ENCODE measurements at places on chromosomes 6 and 20.

GRCh38 chr20:32628960-32629530 is 43.9 kb upstream of the NOL4L start:
- no peak for DNase-seq

GRCh38 chr6:43986177-43986825 is 141.0 kb downstream of the MRPL14 start:
- no peak for DNase-seq

- no peak for DNase-seq
Observed at GRCh38 chr6:3190056-3190455, 32.7 kb upstream of the TUBB2A start.

DNA sequence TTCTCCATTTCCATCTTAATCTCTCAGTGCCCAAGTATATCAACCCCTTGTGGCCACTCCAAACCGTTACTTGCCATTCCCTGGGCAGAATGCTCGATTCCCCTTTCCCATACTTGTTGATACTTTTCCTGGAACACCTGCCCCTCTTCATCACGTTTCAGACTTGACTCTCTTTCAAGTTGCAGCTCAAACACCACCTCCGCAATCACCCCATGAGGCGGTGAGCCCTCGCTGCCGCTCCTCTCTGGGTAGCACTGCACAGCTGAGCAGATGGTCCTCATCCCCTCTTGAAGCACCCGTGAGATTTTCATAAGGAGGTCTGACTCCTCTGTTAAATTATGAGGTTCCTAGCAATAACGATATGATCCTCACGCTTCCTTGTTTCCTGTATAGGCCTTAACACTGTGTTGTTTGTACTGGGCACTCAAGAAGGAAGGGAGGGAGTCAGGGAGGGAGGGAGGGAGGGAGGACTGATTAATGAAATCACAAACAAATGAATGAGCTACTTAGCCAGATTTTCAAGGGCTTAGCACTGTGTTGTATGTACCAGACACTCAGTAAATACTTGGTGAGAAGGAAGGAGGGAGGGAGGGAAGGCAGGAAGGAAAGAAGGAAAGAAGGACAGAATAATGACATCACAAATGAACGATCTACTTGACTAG is 8.0 kb upstream of the UQCC2 start:
- no peak for DNase-seq

DNA sequence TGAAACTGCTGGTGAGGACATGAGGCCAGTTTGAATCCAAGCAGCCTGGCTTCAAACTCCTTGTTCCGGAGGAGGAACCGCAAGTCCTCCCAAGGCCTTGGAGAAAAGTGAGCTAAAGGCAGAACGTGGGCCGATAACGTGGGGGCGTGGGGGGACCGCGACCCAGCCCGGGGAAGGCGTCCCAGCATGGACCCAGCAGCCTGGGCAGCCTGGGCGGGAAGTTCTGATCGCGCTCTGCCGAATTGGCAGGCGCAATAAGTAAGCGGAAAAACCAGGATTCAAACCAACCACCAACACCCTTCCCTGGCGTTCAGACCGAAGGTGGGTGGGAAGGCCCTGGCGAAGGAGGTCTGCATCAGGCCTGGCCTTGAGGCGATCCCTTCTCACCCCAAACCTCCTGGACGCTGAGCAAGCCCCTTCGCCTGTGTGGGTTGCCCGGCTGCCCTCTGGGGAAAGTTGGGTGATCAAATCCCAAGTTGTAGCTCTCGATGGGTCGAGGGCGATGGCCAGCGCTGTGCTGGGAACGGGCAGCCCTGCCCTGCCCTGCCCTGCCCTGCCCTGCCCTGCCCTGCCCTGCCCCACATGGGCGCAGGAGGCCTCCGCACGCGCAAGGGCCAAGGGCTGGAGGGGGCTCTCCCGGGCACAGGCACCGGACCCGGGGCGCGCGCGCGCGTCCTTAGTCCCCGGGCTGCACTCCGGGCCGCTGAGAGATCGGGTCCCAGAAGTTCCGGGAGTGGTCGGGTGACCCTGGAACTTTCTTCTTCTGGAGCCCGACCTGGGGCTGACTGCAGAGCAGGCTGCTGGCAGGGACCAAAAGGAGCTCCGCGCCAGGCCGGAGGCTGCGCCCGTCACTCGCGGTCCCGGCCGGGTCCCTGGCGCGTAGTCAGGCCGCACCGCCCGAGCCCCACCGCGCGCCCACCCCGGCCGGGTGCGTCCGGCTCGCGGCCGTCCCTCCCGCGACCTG is 637 bp upstream of the SLC22A3 start:
- no peak for DNase-seq

DNA sequence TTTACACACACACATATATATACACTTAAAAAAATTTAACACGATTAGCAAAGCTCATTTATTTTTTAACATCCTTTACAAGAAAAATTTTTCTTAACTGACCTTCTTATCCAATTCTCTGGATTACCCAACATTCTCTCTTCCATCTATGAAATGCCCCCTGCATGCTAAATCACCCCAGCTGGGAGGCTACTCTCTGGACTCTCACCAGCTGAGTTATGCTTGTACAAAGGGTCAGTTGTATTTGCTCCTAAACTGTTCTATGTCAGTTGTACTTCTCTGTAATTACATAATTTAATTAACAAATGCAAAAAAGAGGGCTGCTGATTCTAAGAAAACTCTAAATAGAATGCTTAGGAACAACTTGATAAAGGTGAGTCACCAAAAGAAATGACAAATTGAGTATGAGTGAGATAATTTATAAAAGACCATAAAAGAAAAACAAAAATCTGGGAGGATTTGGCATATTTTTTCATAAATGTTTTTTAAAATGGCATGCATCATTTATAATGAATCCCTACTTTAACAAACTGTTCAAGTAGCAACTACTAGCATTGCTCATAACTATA is 120.5 kb downstream of the KIF13A start:
- DNase-seq, result no peak

DNA sequence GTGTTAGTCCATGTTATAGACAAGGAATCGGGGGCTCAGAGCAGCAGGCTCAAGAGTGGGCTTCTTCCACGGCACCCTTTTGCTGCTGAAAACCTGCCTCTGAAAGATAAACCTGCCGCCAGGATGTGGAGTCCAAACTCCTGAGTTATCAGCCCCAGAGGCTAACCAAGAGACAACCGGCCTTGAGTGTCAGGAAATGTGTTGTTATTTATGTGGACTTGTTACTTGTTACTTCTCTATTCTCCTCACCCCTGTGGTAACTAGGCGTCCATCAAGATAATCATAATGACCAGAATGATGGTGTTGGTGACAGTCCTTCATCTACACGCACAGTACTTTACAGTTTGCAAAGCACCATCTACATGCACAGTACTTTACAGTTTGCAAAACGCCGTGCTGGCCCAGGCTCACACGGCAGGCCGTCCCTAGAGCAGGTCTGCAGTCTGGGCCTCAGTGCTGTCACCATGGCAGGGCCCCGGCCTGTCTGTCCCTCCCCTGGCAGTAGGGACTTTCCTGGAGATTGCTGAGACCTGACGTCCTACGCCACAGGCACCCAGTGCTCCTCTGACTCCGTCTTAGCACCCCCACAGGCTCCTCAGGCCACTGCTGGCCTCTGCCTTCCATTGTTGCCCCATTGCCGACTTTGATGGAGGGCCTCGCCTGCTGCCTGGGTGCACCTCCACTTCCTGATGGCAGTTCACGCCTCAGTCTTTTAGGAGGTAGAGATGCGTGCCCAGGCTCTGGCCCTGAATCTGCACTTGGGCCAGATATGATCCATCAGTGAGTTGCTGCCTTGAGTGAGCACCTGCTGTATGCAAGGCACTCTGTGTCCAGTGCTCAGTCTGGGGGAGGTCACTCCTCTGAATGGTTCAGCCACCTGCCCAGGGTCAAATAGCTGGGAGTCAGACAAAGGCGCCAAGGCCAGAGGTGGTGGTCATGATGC is 9.1 kb upstream of the BPIFB4 start:
- DNase-seq, result no peak

- DNase-seq, result no peak
Observed at GRCh38 chr20:23132930-23133559, 46.9 kb upstream of the CD93 start.

- DNase-seq, result peak; percentile 30
Observed at GRCh38 chr6:9503111-9503761, 911.6 kb downstream of the TFAP2A start.

GRCh38 chr20:1894471-1894950 is 696 bp upstream of the SIRPA start:
- DNase-seq, result peak; percentile 77

GRCh38 chr6:104183816-104184435 is 675.8 kb downstream of the HACE1 start:
- DNase-seq, result no peak

DNA sequence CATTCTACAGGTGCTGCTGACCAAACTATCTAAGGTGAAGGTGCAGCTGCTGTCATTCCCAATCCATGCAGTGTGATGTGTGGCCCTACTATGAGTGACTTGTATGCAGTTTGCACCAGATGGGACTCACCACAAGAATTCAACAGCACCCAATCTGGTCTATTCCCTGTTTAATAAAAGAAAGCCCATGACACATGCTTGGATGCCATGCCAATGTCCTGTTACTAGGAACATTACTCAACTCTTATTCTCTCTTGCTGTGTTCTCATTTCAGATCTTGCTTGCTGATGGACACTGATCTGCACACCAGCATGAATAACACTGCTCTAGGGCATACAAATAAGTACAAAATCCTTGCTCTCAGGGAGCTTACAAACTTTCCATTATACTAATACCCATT is 221.6 kb upstream of the CDYL start:
- no peak for DNase-seq

DNA sequence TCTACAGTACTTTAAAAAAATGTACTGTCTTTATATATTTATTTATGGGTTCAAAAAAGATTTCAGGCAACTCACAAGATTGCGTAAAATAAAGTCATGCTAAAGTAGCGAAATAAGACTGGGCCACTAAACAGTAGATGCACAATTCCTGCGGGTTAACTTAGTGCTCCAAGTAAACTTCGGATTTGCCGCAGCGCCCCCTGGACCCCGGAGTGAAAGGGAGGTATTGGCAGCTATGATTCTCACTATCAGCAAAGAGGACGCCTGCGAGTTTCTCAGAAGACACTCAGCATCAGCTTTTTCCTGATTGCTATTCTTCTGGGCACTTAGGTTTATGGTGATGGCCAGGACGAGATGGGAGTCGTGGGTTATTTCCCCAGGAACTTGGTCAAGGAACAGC is 1.4 kb downstream of the OTOR start:
- no peak for DNase-seq

GRCh38 chr20:50447102-50447804 is 62.9 kb upstream of the PTPN1 start:
- no peak for DNase-seq

DNA sequence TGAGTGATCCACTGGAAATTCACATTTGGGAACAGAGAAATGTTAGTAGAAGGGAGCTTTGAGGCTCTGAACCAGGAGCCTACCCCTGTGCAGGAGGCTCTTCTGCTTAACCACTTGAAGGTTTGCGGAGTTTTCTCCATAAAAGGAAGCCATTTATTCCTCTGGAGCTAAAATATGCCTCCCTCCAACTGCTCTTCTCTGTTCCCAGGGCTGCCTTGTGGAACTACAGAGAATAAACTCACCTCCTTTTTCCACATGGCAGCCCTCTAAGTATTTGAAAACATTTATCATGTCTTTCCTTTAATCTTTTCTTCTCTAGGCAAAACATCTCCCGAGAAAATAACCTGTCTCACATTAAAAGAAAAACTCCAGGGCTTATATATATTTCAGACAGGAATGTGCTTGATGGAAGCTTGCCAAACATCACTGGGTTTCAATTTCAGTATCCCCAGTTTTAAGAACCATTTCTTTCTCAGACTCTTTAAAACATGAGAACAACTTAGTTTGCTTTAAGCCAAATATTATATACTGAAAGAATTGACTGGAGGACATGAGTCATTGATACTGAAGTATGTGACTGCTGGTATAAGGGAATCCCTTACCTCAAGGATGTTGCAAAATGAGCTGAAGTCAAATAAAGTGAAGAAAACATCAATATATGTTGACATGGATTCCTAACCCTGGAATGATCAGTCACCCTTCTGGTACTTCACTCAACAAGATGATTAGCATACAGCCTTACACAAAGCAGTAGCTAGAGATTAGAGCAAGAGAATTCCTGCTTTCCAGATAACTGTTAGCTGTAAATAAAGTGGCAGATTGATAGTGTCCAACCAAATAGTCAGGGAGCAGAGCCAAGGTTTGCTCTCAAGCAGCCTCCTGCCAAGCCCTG is 74.0 kb downstream of the ZBTB2 start:
- DNase-seq, result peak; percentile 25

DNA sequence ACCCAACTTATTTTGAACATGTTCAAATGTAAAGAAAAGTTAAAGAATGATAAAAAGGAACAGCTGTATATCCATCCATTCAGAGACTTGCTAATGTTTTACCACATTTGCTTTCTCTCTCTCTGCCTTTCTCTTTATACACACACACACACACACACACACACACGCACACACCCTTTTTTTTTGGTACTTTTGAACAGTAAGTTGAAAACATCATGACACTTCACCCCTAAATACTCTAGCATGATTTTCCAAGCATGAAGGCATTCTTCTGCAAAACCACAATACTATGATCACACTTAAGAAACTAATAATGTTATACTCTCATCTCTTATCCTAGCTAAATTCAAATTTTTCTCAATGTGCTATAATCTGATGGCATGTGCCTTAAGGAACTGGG is 192.3 kb downstream of the UTRN start:
- no peak for DNase-seq

GRCh38 chr6:157323255-157323965 is at the start of gene TMEM242:
Gene TMEM242, minus strand, starts transcription at chr6:157323519. Its CDS starts 20 bp downstream, at chr6:157323499.
- no peak for DNase-seq

DNA sequence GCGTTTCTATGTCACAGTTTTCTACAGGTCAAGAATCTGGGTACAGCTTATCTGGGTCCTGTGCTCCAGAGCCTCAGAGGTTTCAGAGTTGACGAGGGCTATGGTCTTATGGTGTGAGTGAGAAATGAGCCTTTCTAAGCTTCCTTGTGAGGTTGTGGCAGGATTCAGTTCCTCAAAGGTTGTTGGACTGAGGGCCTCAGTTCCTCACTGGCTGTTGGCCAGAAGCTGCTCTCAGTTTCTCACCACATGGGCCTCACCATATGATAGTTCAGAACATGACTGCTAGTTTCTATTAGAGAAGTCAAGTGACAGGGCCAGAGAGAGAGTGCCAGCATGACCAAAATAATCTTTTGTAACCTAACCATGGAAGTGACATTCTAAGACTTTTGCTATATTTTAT is 96.1 kb downstream of the NUS1 start:
- DNase-seq, result no peak

- DNase-seq, result no peak
Observed at GRCh38 chr6:90764001-90764400, 177.1 kb upstream of the MAP3K7 start.

- DNase-seq, result no peak
Observed at GRCh38 chr20:55166063-55166462, 690.7 kb downstream of the DOK5 start.
